ENCODE measurements at places on chromosomes 4 and X.

DNA sequence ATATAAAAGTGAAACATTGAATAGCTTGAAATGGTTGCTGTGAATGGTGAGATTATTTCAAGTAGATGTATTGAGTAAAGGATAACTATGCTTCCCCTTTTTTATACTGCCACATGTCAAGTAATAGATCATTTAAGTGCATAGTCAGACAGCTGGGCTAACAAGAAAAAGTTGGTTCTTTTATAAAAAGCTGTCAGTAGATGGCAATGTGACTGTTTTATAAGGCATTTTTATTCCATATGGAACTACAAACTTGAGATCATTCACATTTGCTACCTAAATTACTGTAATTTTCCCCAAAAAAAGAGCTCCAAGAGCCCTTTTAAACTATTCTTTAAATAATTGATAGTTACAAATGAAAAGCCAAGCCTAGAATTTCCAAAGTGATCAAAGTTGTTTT lies 831.0 kb downstream of the C4orf33 start:
- DNase-seq: no peak

DNA sequence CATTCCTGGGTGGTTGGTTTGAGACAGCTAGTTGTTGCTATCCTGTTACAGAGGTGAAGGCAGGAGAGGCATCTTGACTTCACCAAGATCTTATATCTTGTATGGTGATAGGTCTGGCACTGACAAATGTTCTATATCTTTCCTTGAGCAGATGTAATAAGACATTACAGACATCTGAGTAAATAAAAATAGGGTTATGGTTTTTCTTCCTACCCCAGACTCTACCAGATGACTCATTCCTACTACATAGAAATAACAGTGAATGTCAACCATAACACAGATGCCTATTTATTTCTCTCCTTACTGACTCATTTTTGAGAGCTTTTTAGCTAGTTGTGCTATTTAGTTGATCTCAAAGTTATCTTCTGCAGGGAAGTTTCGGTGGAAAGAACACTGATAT lies 21.9 kb downstream of the HNRNPH2 start:
- DNase-seq: no peak

DNA sequence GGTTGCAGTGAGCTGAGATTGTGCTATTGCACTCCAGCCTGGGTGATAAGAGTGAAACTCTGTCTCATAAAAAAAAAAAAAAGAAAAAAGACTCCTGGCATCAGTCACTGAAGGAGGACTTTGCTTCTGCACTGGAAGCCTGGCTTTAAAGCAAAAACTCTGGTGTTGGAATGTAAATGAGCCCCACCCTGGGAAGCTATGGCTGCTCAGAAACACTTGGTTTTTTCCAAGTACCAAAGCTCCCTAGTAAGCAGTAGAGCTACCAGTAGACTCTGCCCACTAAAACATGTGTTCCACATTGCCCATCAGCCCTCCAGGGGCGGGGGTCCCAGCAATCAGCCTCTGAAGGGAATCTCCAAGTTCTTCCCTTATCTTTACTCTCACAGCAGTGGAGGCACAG lies 154.4 kb downstream of the SHROOM3 start:
- DNase-seq: peak; percentile 68

DNA sequence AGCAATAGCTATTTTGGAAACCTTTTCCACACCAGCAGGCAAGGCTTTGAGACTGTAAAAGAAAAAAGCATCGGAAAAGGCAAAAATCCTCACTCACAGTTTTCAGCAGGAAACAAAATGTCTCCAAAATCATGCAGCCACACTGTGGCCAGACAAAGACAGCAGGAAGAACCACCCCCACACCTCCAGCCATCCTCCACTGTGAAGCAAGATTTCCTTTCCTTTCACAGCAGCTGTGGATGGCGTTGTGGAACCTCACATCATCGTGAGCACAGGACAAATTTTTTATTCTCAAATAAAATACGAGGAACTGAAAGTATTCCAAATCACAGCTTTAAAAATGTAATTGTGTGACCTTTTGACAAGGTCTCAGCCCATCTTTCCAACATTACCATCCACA lies 351.7 kb upstream of the NOCT start:
- no peak for DNase-seq

DNA sequence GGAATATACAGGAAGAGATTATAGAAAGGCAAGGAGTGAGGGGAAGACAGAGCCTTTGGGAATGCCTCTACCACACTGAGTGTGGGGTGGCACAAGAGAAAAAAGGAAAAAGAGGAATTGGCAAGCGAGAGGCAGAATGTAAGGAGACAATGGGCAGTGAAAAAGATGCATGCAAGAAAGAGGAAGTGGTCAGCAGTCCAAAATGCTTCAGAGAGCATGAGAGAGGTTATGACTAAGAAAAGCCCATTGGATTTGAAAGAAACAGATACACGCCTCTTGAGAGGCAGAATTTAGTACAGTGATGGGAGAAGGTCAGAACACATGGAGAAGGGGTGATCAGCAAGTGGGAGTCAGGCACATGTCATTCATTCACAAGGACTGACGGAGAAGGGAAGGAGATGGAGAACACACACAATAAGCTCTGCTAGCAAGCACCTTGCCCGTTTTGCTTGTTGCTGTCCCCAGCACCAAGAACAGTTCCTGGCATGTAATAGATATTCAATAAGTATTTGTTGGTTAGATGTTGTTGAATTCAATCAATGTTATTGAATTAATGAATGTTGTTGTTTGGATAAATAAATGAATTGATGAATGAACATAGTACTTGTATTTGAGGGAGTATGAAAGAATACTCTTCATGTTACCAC lies 6.3 kb downstream of the DCHS2 start:
- no peak for DNase-seq

DNA sequence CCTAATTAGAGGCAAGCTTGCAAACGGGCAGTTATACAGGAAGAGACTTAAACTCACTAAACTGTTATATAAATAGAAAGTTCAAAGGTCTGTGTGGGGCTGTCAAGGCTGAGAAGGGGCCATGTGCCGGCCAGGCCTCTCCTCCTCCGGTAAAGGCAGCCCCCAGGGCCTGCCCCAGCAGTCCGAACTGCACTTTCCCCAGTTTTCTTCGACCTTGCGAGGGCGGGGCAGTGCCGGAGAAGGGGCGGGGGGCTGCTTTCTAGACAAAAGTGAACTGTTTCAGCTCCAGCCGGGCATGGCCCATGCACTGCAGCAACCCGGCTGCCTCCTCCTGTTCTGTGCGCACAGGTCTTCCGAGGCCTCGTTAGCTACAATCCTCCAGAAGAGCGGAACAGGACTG lies 4.1 kb downstream of the AFF2 start:
- DNase-seq: no peak

DNA sequence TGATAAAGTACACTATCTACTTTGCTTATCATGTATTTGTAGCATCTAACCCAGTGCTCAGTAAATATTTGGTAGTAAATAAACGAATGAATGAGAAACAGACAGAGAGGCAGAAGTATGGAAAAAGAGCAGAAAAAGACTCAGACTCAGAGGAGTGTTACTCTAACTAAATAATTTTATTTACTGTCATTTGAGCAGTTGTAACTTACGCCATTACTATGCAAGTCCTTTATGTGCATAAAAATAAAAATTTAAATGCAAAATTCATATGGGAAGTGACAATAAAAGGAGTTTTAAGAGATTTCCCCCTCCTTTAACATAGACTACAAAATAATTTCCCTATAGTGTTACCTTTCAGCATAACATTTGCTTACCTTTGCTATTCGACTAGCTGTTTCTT lies 49.5 kb downstream of the ZAR1 start:
- DNase-seq: no peak

DNA sequence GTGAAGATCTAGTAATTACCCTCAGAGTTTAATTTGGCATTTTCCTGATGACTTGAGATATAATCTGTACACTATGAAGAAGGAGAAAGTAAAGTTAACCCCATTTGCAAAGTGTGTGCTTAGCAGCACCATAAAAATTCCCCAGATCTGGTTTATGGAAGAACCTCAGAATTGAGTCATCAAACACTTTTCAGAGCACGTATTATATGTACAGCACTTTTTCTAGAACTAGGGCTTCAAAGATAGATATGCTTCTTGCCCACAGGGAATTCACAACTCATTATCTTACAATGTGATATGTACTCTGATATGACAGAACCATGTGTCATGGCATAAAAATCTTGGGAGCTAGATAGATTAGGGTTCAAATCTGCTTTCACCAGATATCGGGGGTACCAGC lies 150.9 kb downstream of the SLC10A7 start:
- no peak for DNase-seq

GRCh38 chr4:122635205-122635604 lies 14.3 kb upstream of the IL21 start:
- no peak for DNase-seq

DNA sequence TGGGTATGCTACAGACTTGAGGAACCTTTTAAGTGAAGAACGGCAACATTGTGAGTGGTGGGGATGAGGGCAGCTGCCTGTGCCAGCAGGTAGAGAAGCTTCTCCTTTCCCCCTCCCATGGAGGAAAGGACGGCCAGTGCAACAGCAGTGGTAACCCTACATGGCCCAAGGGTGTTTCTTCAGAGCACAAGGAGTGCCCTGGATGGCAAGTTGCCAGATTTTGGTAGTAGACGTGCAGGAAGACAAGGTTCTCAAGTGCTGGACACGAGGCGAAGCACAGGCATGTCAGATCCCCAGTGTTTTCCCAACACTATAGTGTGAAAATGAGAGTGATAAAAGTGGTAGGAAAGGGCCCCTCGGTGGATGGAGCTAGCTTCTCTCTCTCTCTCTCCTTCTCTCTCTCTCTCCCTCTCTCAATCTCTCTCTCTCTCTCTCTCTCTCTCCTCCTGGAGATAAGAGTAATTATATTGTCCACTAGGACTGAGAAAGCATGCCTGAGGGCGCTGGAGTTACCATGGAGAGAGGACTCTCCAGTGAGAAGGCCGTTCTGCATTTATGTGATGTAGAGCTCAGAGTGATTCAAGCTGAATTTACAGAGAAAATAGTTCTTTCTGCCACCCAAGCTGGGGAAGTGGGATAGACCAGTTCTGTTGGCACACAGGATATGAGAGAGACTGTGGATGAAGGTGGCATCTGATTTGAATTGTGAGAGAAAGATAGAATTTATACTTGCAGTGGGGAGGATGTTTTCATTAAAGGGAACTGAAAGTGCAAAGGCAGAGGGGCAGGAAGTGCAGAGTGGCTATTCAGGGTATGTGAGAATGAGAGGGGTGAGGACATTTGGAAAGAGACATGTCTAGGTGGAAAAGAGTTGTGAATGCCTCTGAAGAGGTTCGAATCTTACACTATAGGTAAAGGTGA lies 25.7 kb upstream of the TRPC3 start:
- no peak for DNase-seq

DNA sequence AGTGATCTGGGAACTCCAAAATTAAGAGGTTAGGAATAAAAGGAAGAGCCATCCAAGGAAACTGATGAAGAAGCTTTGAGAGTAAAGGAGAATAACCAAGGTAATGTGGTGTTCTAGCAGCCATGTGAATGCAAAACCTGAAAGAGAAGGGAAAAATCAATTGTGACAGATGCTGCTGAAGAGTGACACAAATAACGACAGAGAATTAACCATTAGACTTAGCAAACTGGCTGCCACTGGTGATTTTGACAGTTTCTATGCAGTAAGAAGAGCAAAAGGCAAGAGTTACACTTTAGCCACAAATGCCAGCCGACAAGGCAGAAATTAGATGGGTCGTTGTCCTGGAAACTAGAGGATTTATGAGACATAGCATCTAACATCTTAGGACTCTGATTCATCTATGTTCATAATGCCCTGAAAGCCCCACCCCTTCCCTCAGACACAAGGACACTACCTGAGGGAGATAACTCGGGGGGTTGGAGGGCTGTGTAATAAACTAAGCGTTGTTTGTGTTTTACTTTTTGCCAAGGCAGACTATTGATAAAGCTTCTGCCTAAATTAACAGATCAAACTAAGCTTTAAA lies 13.0 kb upstream of the TMEM144 start:
- DNase-seq: no peak

GRCh38 chr4:175469514-175469913 lies 342.6 kb downstream of the GPM6A start:
- DNase-seq: no peak

DNA sequence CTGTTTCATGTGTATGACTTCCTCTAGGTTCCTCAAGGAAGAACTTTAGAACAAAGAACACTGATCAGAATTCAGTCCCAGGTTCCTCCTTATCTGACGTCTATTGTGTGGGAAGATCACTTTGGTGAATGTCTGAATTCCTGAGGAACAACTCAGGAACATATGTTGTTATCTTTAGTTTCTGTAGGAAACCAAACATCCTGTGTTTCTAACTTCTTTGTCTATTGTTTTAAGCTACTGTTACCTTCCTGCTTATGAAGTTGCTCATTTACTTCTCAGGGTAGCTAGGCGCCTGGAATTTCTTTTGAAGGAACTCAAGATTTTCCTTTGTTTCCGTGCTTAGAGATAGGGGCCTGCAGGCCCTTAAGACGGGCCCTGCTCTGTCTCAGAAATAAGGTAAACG lies 46.2 kb downstream of the MAGEB5 start:
- no peak for DNase-seq

DNA sequence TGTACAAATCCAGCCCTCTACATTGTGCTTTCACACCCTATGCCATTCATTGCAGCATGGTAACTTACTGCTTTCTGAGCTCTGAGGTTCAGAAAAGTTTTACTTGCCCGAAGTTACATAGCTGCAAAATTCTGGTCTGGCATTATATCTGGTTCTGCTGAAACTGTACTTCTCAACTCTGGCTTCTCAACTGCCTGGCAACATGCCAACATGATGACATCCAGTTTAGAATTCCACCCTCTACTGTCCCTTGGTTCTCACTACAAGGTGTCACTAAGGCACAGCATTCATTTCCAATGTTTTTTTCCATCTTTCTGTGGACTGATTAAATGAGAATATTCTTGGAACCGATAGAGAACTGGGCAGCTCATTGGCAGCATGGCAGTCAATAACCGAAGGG lies 242.9 kb upstream of the PRPS2 start:
- DNase-seq: no peak

GRCh38 chr4:3869661-3870566 lies 103.7 kb downstream of the ADRA2C start:
- DNase-seq: peak; percentile 12

GRCh38 chr4:55445921-55446577 lies 50.3 kb downstream of the TMEM165 start:
- no peak for DNase-seq

DNA sequence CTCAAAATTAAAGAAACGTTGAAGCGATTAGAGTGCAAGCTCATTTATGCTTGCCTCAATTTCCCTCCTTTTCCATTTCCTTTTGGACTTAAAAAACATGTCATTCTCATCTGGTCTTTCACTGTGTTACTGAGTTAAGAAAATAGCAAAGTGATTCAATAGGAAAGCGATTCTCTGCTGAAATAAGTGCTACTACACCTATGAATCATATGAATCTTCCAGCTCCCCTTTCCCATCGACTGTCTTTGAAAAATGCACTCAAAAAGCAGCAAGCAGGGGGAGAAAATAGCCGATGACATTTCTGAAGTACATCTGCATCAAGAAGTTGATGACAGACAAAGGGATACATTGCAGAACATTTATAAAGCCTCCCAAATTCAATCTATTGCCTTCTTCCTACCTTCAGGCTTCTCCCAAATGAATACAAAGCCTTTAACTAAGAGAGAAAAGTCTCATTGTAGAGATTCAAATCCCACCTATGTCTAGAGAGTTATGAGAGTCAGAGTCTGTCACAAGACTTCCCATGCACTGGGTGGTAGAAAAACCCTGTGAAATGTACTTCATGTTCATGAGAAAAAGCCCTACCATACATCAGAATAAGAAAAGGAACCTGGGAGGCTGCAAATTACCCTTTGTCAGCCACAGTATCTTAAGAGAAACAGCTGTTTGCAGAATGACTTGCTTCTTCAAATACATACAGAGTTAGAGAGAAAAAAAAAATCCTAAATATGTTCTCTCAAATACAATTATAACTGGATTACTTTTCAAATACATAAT lies 78.9 kb downstream of the MBNL3 start:
- DNase-seq: no peak

- no peak for DNase-seq
Observed at GRCh38 chr4:28391877-28392276, 1531.2 kb downstream of the STIM2 start.

All from right hindlimb (tissue), 1 donor.